ENCODE measurements at places on chromosomes 2 and 18.
A peak's percentile ranks its signal among the peaks of the same experiment; 100 is the strongest.

DNA sequence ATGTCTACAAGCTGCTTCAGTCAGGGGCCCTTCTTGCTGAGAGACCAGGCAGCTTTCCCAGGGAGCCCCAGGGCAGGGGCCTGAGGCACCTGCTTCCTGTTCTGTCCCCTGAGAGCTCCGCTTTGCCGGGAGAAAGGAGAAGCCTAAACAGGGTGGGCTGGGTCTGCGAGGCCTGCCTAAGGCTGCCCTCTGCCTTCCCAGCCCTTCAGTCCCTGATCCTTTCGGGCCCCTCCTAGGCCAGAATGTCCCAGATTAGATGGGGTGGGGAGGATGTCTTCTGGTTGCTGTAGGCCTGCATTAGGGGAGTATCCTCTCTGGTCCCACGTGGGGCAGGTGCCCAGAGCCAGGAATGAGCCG lies 72.4 kb downstream of the TGOLN2 start:
- DNase-seq, result no peak

DNA sequence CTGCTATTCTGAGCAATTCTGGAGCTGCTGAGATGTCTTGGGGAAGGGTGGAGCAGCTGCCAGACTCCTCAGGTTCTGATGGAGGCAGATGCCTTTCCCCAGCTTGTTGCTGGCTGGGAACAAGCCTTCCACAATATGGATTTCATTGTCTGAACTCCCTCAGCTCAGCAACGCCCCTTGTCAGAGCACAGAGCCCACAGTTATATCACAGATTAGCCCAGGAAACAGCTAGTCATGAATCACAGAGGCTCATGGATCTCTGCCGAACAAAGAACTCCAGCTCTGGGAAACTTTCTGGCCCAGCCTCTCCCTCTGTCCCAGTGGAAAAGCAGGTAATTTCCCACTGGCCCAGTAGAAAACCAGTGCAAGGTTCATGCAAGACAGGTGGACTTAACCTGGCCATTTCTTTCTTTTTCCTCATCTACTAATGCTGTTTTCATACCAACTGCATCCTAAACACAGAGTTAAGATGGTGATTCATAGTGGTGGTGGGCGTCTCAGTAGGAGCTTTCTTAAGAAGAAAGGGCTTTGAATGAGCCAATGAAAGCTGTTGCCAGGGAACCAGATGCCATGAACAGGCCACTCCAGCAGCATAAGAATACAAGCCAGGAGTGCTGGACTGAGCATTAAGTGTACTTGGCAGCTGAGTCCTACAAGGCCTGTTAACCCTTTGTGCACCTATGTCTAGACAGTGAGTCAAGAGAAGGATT lies 8.7 kb upstream of the KIAA2012 start:
- DNase-seq, result peak; percentile 23

DNA sequence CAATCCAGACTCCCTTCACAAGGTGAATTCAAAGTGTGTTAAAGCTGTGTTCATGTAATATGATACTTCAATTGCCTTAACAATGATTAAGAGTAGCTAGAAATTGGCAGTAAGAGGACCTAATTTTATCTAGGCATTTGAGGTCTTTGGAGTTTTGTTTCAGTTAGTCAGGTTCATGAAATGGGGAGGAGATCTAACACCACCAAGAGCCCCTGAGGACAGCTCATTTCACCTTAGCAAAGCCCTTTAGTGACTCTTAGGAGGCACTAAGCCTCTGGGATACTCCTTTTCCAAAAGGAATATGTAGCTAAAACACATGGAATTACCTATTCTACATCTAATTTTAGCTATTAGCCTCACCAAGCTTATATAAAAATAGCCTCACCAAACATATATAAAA lies 716.5 kb upstream of the RAB6C start:
- no peak for DNase-seq

DNA sequence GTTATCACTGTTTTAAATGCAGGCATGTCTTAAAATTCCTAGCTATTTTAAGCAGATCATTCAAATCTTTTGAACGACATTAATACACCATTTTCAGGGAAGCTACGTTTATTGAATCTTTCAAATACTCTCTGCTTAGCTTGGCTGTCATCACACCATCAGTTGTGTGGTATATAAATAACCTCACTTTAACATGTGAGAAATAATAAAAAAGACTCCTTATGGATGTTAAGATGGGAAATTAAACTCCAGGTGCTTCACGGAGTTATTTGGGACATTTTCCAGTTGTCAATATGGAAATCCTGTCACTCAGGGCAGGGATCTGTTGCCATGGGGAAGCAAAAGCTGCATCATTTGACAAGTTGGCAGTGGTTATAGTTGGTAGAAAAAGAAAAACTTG lies 649.2 kb upstream of the CDH2 start:
- DNase-seq, result no peak

DNA sequence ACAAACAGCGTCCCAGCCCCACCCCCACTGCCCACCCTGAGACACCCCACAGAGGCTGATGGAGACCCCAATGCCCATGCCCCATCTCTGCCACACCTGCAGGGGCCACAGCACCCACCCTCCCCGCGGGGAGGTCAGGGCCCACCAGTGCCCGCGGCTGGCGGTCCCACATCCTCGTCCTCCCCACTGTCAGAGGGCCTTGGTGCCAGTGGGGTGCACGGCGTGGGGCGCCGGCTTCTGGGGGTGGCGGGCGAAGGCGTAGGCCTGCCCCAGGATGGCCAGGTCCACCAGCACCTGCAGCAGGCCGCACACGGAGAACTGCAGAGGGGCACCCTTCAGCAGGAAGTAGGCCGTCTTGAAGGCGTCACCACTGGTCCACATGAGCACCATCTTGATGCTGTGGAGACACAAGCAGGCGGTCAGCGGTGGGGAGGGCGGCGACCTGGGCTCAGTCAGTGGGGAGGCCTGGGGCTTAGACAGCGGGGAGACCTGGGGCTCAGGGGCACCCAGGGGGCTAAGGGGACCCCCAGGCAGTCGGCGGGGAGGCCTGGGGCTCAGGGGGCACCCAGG lies 47.6 kb downstream of the SLC66A2 start:
- no peak for DNase-seq

- no peak for DNase-seq
Observed at GRCh38 chr2:54350426-54350825, 94.4 kb upstream of the TSPYL6 start.

Data from hippocampal formation (tissue), 2 donors.